Activated naive CD8-positive, alpha-beta T cell treated with anti-CD3 and anti-CD28 coated beads, Interleukin-2, amount 50 U/mL, for 16 hours (primary cell): ENCODE measurements at places on chromosomes 4 and X.

DNA sequence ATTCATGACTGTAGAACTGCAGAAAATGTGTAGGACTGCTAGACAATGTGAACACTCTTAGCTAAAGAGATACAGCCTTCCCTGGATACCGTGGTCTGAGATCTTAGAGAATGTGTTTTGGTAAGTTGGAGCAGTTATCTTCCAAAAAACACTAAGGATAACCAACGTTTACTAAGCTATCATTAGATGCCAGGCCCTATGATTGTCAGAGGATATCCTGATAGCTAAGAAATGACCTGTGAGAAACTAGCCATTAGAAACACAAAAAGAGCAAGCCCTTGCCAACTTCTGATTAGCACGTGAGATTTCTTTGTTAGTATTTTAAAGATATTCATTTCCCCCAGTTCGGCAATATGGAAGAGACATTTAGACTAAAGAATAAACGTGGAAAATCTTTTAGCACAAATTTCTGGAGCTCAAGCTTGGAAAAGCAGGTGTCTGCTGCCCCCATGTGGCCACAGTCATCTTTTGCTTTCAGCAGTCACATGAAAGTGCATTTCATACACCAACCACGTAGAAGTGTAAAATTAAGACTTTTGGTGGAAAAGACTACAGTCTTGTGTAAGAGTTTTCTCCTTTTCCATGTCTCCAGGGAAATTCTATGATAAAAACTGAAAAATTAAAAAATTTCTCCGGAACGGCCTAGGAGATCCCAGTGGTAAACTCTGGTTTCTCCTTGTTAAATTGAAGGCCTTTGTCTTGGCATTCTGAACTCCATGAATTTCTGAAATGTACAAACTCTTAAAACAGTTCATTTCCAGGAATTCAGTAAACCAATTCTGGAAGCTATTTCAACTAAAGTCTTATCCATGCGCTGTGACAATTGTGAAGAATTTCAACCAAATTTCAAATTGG lies 136.4 kb downstream of the ZNF674 start:
- DNase-seq, result peak; percentile 25

- DNase-seq, result no peak
These were observed 391.8 kb upstream of the MAGEB16 start for GRCh38 chrX:35406386-35406785.

DNA sequence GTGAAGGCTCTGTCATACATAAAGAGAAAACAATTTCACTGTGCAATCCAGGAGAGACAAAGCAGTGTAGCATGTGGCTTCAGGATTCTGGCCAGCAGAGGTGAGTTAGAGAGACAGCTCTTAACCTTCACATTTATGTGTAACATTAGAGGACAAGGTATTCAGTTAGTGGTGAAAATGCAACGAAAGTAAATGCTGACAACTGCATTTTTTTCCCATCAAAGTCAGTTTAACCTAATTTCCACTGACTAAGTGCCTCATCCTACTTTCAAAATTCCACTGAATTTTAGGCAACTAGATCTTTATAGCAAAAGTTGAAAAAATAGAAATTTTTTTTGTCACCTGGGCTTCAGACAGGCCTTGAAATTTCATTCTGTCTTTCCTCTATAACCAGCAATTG lies 130.8 kb upstream of the LNX1 start:
- DNase-seq, result no peak

GRCh38 chr4:84948056-84948455 lies 18.4 kb downstream of the WDFY3 start:
- no peak for DNase-seq

- no peak for DNase-seq
These were observed 9.6 kb downstream of the CTAG1A start for GRCh38 chrX:154594491-154594890.

- no peak for DNase-seq
These were observed 254.2 kb upstream of the NWD2 start for GRCh38 chr4:36990128-36990872.

GRCh38 chr4:67437974-67438713 lies 107.2 kb downstream of the CENPC start:
- no peak for DNase-seq

GRCh38 chr4:26058537-26058936 lies 144.5 kb downstream of the SMIM20 start:
- DNase-seq, result no peak

- DNase-seq, result no peak
These were observed 21.4 kb upstream of the SLC10A6 start for GRCh38 chr4:86870442-86871069.

DNA sequence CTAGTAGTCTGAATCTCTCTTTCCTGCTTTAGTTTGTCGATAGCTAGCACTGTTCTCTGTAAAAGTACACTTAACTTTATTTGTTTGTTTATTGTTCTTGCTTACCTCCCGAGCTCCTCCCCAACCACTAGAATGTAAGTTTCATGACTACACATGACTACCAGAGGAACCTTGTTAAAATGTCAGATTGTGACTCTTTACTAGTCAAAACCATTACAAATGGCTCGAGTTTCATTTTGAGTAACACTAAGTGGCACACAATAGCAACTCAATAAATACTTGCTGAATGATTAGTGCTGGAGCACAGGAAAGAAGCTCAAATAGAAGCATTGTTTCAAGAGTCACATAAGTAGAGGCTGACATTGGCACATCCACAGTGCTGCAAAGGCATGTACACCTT lies 116.1 kb downstream of the MAPK10 start:
- DNase-seq, result no peak

DNA sequence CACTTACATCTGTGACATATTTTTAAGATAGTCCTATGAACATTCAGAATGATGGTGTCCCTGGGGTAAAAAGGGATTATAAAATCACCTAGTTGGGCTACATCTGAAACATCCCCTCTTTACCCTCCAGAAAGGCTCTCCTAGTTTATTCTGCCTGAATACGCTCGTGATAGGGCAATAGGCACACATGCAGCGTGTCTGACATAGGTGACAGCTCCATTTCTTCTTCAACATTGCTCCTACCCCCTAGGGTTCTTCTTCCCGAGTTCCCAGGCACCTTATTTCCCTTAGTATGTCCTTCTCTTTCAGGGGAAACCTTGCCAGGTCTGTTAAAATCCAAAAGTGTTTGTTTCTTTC lies 27.1 kb upstream of the CFAP299 start:
- DNase-seq, result no peak

- DNase-seq, result no peak
These were observed 101.3 kb downstream of the CORIN start for GRCh38 chr4:47736555-47736954.

DNA sequence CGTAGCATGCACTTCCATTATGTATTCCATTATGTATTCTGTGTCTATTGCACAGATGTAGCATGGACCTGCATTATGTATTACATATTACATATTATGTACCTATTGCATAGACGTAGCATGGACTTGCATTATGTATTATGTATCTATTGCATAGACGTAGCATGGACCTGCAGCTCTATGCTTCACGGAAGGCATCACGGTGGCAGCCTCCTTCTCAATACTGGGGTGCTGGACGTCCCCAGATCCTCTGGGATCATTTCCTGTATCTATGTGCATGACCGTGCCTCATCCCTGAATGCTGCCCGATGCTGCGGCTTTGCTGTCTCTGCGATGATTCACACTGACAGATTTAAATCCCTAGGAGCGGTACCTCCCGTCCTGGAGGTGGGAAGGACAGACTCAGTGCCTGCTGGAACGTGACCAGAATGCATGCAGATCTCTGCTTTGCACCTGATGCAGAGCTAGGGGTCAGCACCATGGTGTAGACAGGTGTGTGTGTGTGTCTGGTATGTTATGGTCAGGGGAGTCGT lies 317.5 kb downstream of the DHRSX start:
- DNase-seq, result no peak

DNA sequence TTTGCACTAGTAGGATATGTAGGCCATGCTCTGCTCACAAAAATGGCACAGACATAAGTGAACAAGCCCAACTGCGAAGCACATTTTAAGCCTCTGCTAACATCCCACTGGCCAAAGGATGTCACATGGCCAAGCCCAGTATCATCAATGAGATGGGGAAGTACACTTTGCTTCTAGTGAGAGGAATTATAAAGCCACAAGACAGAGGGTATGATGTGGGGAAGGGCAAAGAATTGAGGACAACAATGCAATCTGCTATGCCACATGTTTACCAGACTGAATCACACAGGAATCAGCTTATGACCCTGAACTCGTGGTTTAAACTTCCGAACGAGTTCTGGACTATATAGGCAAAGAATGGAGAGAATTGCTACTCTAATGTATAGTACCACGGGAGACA lies 39.1 kb downstream of the SUPT20HL1 start:
- DNase-seq, result no peak

- DNase-seq, result no peak
These were observed 73.4 kb upstream of the STOX2 start for GRCh38 chr4:183831683-183832082.

GRCh38 chr4:150173432-150173861 lies 95.2 kb downstream of the DCLK2 start:
- no peak for DNase-seq

DNA sequence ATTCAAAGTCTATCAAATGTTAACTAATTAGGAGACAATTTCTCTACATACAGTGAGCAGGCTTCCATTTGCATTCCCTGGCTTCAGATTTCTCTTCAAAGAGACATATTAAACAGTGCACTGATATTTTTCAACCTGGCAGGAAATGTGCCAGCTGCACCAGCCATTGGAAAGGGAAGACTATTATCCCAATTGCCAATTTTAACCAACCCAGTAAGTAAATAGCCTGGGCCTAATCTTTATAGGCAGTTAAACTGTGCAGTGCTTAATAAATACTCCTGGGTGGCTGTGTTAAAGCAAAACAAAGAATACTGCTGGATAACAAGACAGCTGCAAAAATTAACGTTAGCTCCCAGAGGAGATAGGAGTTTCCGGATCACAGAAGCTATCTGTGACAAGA lies 111.9 kb upstream of the GALNT7 start:
- DNase-seq, result no peak

- no peak for DNase-seq
These were observed 188.0 kb upstream of the RBPJ start for GRCh38 chr4:26132858-26133257.

GRCh38 chr4:124018383-124019317 lies 622.1 kb downstream of the SPRY1 start:
- DNase-seq, result no peak

DNA sequence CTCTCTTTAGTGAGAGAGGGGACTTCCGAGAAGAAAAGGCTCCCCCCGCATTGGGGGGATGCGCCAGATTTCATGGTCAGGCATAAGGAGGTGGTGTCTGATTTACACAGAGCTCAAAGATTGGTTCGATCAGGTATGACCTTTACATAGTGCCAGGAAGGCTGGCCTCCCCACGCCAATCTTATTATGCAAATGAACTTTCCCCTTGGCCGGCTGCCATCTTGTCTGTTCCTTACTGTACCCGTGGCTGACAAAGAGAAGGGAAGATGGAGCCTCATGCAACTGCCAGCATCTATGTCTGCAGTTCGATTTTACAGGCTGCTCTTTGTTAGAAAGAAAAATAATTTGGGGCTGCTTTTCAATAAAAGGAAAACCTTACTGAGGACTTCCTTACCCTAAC lies 197.2 kb downstream of the GPM6A start:
- DNase-seq, result no peak

DNA sequence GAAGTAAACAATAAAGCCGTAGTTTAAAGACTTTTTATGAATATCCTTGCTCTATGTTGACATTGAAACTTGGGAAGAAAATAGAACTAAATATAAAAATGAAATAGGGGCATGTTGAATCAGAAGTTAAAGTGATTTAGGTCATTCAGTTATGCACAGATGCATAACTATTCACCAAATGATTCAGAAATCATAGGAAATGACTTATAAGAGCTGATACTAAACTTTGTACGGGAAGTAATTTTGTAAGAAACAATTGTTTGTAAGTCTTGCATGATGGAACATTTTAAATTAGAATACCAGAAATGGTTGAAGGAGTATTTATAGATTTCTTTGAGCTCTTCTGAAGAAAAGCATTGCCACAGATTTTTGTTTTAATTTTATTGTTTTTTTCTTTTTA lies 246.5 kb downstream of the CPE start:
- DNase-seq, result no peak

GRCh38 chr4:79141530-79141929 lies 184.3 kb downstream of the NAA11 start:
- no peak for DNase-seq
